Progenitor cell of endocrine pancreas (in vitro differentiated cells): ENCODE measurements at places on chromosomes 1 and 21. TPM values are rescaled to one million over a fixed set of nuclear protein-coding genes. Genes with fewer than 3 reads are reported as not detected.

DNA sequence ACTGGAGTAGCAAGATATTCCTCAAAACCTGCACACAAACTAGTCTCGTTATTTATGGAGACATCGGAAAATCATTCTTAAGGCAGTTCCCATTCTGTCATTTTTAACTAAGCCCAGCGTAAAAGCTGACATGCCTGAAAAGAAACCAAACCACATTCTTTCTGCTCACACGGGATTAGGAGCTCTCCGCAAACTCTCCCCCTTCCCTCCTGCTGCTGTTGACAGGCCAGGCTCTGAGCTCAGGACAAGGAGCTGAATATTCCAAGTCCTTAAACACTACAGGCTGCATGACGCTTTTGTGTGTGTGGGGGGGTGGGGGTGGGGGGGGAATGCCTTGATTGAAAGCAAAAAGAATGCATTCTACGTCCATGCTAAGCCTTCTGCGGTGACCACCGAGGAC lies 5.2 kb downstream of the OLIG1 start:
- no peak for DNase-seq

GRCh38 chr1:210663730-210664573 lies 335.2 kb downstream of the HHAT start:
- DNase-seq = no peak

GRCh38 chr1:205849619-205850355 lies at the start of gene PM20D1:
PM20D1 (minus strand) TSS chr1:205850132; CDS start chr1:205850072, 60 bp downstream.
- no peak for DNase-seq

The KCNQ4 gene
- 0.67 and 0.73 TPM in 2 replicates for total RNA-seq

The DCST1 gene
- not detected in 2 replicates for total RNA-seq

The SLC50A1 gene
- total RNA-seq = 33.3 and 35.5 TPM in 2 replicates

The TMEM51 gene
- total RNA-seq = 14.8 and 14.9 TPM in 2 replicates
